ENCODE measurements at places on chromosomes 3 and 15.

GRCh38 chr15:69158201-69158842, 2.1 kb upstream of the GLCE start:
- no peak for DNase-seq

GRCh38 chr3:109702252-109702651, 364.9 kb upstream of the DPPA4 start:
- DNase-seq = no peak

DNA sequence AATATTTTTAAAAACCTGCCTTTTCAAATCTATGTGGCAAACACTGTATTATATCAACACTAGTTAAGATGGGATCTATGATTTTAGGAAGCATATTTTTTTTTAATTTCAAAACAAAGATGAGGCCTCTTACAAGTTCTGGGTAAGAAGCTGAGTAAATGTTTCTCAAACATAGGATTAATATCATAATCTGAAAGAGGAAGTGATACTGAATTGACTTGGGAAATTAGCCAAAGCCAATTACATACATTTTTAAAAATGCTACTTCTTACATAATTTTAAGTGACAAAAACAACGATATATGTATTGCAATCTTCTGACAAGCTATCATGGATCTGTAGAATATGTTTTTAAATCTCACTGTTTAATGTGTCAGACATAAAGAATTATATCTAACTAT, 135.1 kb upstream of the UBP1 start:
- no peak for DNase-seq

DNA sequence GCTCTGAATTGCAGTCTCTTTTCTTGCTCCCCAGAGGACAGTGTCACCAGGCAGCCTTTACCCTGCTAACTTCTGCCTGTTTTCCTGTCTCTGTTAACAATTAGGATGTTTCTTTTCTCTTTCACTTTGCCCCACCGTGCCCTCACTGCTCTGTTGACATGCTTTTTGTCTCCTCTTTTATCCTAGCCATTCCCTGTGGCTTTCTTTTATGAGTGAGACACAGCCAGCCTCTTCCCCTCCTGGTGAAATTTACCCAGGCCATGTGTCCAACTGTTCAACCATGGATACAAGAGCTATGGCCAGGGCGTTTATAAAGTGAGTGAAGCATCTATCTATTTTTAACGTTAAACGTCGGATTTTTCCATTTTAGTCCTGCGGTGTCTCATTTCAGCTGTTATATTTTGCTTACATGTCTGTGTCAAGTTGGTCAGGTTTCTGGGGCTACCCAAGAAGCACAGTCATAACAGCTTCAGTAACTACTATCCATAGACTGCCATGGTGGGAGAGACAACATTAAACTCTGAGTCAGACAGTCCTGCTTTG, 443.2 kb upstream of the AZI2 start:
- no peak for DNase-seq

- DNase-seq = no peak
Observed at GRCh38 chr3:149547954-149548668, 73.6 kb downstream of the TM4SF4 start.

DNA sequence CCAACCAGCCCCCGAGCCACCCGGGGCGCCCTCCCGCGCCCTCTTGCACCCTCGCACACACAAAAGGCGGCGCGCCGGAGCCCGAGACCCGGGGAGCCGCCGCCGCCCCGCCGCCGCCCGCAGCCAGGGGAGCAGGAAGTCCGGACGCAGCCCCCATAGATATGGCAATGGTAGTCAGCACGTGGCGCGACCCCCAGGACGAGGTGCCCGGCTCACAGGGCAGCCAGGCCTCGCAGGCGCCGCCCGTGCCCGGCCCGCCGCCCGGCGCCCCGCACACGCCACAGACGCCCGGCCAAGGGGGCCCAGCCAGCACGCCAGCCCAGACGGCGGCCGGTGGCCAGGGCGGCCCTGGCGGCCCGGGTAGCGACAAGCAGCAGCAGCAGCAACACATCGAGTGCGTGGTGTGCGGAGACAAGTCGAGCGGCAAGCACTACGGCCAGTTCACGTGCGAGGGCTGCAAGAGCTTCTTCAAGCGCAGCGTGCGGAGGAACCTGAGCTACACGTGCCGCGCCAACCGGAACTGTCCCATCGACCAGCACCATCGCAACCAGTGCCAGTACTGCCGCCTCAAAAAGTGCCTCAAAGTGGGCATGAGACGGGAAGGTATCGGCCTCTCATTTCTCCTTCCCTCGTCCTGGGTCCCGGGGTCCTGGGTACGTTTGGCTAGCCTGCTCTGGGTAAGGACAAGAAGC, 1.6 kb downstream of the NR2F2 start:
- DNase-seq = peak; percentile 61

DNA sequence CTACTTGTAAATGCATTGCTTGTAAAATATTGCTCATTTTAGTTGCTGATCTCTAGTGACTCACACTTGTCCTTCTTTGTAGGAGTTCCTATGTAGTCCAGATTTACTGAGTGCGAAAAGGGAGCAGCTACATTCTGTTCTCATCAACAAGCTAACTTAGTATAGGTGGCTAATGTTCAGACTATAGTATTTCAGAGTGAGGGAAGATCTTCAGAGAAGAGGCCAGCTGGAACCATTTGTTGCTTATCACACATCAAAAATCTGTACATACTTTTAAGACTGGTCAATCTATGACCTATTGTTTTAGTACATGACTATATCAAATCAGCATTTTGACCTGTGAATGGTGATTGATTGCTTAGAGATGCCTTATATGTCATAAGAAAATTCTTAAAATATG, 71.3 kb upstream of the THSD4 start:
- DNase-seq = no peak

- peak; percentile 46 for DNase-seq
Observed at GRCh38 chr3:52385157-52385556, 59.7 kb downstream of the SEMA3G start.

DNA sequence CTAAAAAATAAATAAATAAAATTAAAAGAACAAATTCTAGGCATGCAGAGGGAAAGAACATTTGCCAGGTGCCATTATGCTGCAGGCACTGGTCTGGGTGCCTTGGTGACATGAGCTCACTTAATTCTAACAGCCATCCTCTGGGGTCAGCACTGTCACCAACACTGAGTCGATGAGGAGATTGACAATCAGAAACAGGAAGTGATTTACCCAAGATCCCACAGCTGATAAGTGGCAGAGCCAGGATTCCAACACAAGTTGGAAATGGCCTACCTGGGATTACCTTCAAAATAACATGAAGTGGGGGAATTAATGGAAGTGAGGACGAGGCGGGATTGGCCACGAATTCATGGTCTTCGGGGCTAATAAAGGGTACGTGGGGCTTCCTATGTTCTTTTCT, 3.6 kb downstream of the PLIN1 start:
- no peak for DNase-seq

DNA sequence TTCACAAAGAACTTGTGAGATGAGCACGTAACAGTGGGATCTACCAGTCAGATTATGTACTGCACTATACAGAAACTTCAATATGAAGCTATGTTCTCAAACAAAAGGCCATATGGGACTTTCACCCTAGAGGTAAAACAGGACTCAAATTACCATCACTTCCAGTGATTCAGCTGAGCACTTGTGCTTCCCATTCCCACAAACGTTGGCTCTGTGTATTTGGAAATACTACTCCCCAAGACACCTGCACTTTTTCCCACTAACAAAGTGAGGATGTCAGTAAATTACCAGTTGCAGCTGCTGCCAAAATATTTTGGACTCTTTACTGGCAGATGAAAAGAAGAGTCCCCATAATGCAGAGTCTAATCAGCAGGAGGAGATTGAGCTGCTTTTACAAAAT, 1570.1 kb downstream of the SI start:
- DNase-seq = no peak

Measured in BE2C (cell line).